ENCODE measurements at places on chromosomes 4 and X.

DNA sequence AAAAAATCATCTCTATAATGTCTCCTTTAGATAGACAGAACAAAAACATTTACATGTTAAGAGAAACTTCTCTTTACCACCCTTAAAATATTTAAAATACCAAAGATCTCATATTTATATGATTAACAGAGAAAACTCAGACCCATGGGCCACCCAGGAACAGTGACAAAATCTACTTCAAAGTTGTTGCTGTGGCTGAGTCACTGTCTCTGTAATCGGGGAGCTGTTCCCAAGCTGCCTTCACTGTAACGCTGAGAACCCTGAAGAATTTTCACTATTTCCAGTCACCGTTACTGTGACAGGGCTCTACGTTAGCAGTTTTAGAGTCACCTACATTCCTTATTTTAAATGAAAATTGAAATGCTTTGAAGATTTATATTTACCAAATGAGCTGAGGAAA is 9.0 kb upstream of the DAPP1 start:
- no peak for DNase-seq

DNA sequence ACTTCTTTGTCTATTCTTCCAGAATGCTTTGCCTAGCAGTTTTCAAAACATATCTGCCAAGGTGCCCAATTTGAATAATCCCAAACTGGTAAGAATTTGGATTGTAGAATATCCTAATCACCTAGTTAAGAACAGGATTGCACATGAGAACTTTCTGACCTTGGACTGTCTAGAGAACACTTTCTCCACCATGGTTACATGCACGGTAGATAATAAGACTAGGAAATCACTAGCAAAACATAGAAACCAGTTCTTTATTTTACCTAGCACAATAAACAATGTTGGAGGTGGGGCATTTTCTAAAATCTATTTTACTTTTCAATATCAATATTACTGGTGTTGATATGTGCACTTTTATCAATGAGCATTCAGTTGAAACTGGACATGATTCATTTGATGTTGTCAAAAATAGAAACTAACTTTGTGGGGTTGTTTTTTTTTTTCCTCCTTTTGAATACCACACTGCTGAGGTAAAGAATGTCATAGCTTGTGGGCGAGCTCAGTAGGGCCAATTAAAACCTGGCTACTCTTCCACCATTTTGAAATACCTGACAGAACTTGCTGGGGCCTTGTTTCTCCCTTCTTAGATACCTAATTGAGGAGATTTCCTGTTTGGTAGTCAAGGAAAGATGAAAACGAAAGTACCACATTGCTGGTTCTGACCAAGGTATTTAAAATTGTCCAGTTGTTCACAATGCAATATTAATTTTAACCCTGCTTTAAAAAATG is 10.4 kb downstream of the MID1IP1 start:
- DNase-seq, result no peak

DNA sequence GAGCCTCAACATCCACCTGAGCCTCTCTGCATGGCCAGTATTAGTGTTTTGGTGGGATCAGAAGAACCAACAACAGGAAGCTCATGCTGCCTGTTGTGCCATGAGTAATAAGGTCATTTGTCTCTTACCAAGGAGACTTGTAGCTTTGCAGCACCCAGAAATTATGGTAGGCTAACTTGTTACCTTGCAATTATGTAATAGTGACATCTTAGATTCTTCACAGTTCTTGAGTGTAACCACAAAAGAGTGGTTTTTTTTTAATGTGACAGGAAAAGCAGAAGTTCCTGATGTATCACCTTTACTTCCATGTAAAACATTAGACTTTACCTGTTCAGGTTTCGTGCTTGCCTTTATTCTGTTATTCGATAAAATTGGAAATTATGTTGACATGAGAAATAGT is 263.9 kb upstream of the CXXC4 start:
- no peak for DNase-seq

DNA sequence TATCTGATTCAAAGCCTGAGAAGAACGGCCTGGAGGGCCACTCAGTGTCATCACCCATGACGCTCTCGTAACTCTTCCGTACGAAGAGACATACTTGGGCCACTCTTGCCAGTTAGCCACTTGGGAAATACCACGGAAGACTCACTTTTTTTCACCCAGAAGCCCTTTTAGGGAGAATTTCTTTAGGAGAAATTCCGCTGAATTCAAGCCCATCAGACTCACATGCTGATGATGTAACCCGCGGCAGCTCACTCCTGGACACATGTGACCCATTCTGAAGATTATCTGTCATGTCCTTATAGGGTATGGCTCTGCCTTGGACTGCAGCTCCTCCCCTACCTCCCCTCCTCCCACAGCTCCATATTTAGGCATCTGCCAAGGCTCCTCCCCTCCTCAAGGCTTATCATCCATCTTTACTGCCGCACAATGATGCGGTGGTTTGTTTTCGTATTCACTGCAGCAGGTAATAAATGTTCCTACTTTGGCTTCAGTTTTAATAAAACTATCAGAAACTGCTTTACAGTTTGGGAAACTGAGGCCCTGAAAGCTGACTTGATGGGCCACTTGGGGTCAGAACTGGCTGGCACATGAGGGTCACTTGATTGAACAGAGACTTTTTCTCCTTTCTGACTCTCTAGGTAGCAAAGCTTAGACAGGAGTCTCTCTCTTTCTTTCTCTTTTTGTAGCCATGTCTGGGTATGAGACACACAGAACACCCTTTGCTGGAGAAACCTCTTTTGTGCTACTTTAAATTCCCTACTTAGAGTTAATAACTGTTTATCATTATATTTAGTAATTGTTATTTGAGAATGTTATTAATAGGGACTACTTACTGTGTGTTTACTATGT is 42.1 kb downstream of the RHOH start:
- no peak for DNase-seq

GRCh38 chr4:85738721-85739120 is 263.8 kb downstream of the ARHGAP24 start:
- no peak for DNase-seq

DNA sequence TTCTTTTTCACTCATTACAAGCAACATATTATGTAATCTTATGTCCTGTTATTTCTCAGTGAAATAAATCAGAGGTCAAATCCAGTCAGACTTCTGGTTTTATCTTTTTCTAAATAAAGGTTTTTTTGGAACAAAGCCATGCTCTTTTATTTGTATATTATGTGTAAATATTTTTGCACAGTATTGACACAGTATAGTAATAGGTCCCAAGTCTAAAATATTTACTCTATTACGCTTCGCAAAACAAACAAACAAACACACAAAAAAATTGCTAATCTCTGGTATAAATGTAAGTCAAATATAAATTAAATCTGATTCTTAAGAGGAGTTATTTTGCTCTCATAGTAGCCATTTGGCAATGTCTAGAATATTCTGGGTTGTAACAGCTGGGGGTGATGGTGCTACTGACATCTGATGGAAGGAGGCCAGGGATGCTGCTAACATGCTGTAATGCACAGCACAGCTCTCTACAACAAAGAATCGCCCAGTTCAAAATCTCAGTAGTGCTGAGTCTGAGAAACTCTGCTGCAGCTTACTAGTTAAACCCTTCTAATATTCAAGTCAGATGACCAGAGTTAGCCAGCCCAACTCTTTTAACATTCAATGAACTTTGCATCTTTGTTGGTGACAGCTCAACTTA is 602.1 kb downstream of the RAB28 start:
- DNase-seq, result no peak

DNA sequence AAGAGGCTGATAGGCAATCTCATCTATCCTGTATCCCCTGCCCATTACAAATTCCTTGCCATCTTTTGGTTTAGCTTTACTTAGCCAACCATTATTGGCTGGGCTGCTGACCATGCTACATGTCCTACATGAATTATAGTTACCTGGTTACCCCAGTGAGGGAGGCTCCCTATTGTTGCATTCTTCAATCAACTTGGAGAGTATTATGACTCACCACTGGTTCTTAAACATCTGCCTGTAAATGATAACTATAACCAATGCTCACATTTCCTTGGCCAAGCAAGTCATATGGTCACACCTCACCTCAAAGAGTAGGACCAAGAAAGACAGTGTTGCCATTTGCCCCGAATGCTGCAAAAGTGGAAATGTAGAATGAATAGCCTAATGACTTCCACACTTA is 297.6 kb downstream of the IL15 start:
- DNase-seq, result no peak

GRCh38 chrX:11533199-11533651 is 132.5 kb downstream of the ARHGAP6 start:
- DNase-seq, result no peak

DNA sequence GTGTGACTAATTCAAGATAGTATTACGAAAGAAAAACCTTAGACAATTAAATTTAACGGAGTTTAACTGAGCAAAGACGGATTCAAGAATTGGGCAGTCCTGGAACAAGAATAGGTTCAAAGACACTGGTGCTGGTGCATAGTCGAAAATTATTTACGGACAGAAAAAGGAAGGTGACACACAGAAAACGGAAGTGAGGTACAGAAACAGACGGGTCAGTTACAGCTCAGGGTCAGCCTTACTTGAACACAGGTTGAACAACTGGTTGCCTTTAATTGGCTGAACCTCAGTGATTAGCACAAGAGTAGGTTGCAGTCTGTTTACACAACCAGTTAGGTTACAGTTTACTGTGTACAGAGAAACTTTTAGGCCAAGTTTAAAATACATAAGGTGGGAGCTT is 31.5 kb downstream of the KLHL8 start:
- no peak for DNase-seq

DNA sequence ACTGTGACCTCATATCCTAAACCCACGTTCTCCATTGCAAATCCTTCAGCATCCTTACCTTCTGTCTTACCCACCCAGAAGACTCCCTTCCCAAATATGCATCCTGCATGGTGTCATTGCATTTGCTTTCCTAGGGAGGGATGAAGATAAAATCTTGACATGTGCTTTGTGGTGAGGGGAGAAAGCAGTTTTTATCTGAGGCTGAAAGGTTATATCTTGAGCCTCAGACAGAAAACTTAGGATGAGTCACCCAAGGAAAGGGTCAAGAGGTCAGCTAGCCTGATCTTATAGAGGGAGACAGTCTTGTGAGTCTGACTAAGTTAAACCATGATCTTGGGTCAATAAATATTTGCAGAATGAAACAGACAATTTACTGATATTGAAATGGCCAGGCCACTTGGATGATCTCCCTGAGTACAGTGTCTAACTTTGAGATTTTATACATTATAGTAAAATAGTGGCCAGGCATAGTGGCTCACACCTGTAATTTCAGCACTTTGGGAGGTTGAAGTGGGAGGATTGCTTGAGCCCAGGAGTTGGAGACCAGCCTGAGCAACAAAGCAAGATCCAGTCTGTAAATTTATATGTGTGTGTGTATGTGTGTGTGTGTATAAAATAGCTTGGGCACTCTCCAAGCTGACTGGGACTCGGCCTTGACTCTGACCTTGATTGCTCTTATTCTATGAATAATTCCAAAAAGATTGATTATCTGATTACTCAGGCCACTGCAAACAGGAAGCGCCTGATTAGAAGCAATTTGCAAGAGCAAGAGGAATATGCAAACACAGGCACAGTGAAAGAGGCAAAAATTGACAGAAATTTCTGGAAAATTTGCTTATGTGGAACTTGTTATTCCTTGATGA is 15.4 kb upstream of the FAM9C start:
- DNase-seq, result no peak

DNA sequence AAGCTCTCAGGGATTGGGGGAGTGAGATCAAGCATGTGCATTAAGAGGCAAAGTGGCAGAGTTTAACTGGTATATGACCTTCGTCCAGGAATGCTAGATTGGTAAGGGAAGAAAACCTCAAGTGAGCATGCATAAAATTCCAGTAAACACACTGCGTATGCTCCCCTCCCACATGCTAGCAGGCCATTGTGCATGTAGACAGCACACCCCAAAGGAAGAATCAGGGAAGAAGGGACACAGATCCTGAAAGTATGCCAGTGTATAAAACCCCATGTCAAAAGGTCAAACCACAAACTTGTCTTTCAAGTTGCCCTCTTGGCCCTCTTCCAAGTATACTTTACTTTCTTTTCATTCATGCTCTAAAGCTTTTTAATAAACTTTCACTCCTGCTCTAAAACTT is 405.2 kb upstream of the CNKSR2 start:
- no peak for DNase-seq

DNA sequence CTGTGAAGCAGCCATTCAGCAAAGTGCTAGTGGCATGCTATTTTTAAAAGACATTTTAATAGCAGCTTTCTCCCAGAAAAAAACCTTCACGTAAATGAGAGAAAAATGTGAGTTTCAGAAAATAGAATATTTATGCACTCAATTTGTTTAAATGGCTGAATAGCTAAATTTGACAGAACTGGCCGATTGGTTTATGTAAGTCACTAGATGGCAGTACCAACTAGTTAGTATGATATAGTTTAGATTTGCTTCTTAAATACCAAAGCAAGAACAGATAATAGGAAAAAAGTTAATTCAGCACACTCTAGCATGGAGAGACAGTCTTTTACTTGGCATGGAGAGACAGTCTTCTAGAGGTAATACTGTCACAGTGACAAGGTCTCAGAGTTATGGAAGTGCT is 250.1 kb downstream of the SNCA start:
- DNase-seq, result no peak

GRCh38 chrX:66163849-66164411 is at the start of gene HEPH:
Gene HEPH, plus strand, starts transcription at chrX:66164247. Its CDS starts 6,324 bp downstream, at chrX:66170571.
- DNase-seq, result no peak

DNA sequence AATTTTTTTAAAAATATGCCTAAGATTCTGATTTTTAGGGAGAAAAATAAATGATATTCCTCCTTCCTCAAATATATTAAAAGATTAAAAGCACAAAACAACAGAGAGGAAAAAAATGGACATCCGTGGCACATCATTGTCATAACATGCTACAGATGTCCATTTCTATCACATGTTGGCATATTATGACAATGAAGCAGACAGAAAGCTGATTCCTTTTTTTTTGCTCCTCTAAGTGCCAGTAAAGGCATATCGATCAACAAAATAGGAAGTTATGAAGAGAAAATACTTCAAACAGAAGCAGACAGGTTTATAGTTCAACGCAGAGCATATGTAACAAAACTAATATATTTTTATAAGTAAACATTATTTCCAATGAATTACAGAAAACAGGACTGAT is 11.2 kb downstream of the KLHL8 start:
- no peak for DNase-seq

GRCh38 chrX:4978613-4979012 is 1250.1 kb downstream of the NLGN4X start:
- no peak for DNase-seq

GRCh38 chr4:154928640-154929257 is 147.7 kb downstream of the RBM46 start:
- DNase-seq, result no peak

- DNase-seq, result no peak
Measured at GRCh38 chr4:17769406-17770174, 11.8 kb downstream of the FAM184B start.

GRCh38 chr4:74395633-74396032 is 30.7 kb downstream of the EREG start:
- DNase-seq, result no peak

- DNase-seq, result no peak
Measured at GRCh38 chr4:164060456-164060855, 566.0 kb downstream of the TMA16 start.

All from stimulated activated CD8-positive, alpha-beta memory T cell treated with anti-CD3 and anti-CD28 coated beads, Interleukin-15, amount 100 ng/mL, for 24 hours (primary cell).